ENCODE measurements at places on chromosomes 16 and 17.

- DNase-seq: no peak
These were observed 74.2 kb upstream of the DNAJA2 start for GRCh38 chr16:47047524-47048203.

DNA sequence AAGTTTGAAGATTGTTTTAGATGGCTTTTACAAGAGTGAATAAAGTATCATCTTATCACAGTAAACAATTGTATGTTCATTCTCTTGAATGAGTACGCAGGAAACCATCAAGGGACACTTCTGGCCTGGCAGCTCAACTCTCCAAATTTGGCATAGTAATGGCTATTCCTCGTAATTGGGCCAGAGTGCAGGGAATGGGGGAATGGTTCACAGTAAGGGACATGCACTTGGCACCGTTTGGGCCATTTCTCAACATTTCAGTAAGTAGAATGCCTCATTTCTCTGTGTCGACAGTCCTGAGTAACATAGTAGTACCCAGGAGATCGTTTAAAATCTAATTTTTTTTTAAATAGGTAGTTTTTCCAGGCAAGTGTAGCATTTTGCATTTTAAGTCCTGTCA lies 309.6 kb downstream of the KCNJ2 start:
- no peak for DNase-seq

GRCh38 chr16:12157517-12158093 lies 181.1 kb downstream of the SNX29 start:
- DNase-seq: peak; percentile 44

GRCh38 chr17:10600571-10600970 lies 51.1 kb upstream of the MYH2 start:
- no peak for DNase-seq

GRCh38 chr17:68383443-68384321 lies 73.6 kb downstream of the WIPI1 start:
- peak; percentile 52 for DNase-seq

GRCh38 chr17:81925860-81926450 lies 1.6 kb downstream of the MAFG start:
- no peak for DNase-seq

DNA sequence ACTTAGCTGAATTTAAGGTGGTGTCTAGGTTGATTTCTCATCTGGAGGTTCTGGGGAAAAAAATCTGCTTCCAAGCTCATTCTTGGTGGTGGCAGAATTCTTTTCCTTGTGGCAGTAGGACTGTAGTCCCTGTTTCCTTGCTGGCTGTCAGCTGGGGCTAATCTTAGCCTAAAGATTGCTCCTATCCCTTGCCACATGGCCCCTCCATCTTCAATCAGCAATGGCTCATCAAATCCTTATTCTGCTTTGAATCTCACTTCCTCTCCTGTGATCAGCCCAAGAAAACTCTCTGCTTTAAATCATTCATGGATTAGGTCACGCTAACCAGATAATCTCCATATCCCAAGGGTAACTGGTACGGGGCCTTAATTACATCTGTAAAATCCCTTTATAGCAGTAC lies 6.6 kb downstream of the FAM20A start:
- no peak for DNase-seq

DNA sequence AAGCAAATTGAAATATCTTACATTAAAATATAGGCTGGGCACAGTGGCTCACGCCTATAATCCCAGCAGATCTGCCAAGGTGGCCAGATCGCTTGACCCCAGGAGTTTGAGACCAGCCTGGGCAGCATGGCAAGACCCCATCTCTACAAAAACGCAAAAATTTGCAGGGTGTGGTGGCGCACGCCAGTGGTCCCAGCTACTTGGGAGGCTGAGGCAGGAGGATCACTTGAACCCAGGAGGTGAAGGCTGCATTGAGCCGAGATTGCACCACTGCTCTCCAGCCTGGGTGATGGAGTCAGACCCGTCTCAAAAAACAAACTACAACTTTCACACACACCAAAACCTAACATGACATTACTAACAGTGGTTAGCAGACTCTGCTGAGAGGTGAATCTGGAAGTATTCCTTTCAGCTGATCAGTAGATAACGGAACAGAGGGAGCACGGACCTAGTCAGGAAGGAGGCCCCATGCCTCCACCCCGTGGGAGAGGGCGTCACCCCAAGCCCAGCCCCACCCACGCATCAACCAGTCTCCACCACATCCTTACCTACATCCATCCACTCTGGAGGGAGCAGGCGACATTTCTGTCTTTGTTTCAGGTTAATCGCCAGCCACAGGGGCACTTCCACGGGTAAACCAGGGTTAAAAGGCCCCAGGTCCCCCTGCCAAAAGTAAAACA lies 1.7 kb downstream of the GINS2 start:
- no peak for DNase-seq

DNA sequence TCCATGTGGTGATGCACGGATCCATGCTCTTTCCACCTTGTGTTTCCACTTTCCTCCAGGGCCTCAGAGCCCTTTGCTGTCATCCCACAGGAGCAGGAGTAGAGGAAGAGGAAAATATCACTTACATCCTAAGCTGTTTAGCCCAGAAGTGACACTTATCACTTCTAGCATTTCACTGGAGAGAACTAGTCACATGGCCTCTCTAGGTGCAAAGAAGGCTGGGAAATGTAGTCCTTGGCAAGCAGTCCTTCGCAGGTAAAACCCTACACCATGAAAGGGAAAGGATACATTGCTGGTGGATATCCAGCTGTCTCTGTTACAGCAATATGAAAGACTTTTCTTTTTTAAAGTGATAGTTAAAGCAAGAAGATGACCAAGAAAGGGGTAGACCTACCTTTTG lies 185.9 kb downstream of the RGS9 start:
- DNase-seq: no peak

- peak; percentile 21 for DNase-seq
These were observed 67.9 kb downstream of the FTO start for GRCh38 chr16:53771655-53772497.

DNA sequence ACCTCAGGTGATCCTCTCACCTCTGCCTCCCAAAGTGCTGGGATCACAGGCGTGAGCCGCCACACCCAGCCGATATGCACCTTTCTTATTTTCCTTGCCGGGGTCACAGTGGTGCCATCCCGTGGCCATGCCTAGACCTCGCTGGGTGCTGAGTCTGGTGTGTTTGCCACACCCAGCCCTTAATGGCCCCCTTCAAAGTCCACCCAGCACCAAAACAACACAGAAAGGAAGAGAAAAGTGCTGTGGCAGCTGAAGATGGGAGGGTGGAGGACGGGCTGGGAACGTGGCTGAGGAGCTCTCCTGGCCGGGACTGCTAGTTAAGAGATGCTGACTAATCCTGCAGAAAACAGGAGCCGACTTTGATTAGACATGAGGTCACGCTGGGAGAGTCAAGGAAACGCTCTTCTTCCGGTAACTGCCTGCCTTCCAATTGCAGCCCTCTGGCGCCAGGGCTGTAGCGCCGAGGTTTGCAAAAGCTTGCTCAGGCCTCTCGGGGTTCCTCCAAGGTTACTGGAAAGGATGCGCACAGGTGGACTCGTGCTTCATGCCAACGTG lies 10.9 kb downstream of the SLC43A2 start:
- peak; percentile 29 for DNase-seq

GRCh38 chr16:57268804-57269800 lies 15.4 kb downstream of the PLLP start:
- DNase-seq: no peak

GRCh38 chr17:17819561-17819995 lies 17.2 kb downstream of the SREBF1 start:
- DNase-seq: peak; percentile 42

- no peak for DNase-seq
These were observed 32.1 kb upstream of the JPT2 start for GRCh38 chr16:1645914-1646525.
